Cardiac septum (tissue), 1 donor: ENCODE measurements at places on chromosomes 11 and 22. TPM values are rescaled to one million over a fixed set of nuclear protein-coding genes. Genes with fewer than 3 reads are reported as not detected.
A peak's percentile ranks its signal among the peaks of the same experiment; 100 is the strongest.

The MS4A1 gene
- not detected for total RNA-seq

The ZFTA gene
- total RNA-seq = 14.3 TPM

The BDNF gene
- 8.4 TPM for total RNA-seq

The RASD2 gene
- total RNA-seq = 3.5 TPM

The ARL2 gene
- 120 TPM for total RNA-seq

The CD248 gene
- total RNA-seq = 9.7 TPM

The C11orf98 gene
- total RNA-seq = 25.4 TPM

The OR51A7 gene
- not detected for total RNA-seq

The TLCD5 gene
- total RNA-seq = 16.6 TPM

GRCh38 chr22:27387561-27387960, 414.0 kb downstream of the MN1 start:
- DNase-seq = no peak

DNA sequence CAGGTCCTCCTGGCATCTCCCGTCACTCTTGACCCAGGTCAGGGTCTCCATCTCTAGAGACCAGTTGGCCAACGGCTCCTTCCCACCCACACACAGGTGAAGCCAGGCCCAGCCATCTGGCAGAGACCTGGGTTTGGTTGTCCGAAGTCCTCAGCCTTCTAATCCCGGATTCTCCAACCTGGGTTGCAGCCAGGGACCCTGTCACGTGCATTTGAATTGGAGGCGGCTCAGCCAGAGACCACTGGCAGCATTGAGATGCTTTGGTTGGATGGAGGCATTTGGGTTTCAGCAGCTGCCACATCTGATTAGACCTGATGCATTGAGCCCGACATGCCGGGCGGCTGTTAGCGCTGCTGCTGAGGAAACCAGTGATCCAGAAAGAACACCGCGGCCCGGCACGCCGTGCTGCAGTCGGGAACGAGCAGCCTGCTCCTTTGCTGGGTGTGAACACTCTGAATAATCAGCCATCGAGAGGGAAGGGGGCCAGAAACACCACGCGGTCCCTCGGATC, 163.2 kb downstream of the BRD1 start:
- DNase-seq = no peak

GRCh38 chr11:74723511-74723910, 7.7 kb downstream of the CHRDL2 start:
- no peak for DNase-seq

DNA sequence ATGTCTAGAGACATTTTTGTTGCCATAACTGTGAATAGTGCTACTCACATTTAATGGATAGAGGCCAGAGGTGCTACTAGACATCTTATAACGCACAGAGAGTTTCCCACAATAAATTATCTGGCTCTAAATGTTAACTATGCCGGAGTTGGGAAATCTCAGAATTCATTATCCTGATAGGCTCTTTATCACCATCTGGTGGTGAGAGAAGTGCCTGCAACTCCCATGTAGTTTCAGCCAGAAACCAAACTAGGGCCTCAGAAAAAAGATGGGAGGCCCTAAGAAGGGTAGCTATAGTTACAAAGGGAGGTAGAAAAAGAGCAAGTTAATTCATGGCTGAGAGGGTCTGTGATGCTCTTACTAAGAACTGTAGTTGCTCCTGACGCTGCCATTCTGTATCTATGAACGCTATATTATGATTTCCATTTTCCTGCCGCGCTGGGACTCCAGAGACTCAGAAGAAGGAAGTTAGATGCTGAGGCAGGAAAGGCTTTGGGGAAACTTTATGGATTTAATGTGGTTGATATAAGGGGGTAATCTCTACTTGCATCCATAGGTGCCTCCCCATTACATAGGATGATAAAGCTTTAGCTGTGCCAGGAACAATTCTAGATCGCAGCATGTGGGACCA, 22.9 kb upstream of the MRPL17 start:
- DNase-seq = no peak

- DNase-seq = no peak
Measured at GRCh38 chr11:111557425-111558111, 17.0 kb downstream of the LAYN start.

GRCh38 chr11:68471360-68472340, 11.1 kb downstream of the PPP6R3 start:
- DNase-seq = no peak

GRCh38 chr11:16784097-16784496, 45.6 kb downstream of the C11orf58 start:
- peak; percentile 57 for DNase-seq

DNA sequence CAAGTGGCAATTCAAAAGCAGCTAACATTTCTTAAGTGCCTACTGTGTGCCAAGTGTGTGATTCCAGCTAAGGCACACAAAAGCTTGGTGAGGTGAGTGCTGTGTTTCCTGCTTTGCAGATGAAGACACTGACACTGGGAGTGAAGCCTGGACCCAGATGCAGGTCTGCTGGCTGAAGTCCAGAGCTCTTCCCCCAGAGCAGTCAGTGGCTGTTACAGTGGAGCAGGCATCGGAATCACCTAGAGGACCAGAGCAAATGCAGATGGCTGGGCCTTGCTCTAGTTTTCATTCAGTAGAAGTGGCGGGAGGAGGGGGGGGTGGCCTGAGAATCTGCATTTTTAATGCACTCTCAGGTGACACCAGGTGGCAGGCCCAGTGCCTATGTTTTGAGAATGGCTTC, 342.3 kb downstream of the CADM1 start:
- no peak for DNase-seq

GRCh38 chr11:73400293-73400692, 24.1 kb downstream of the RELT start:
- peak; percentile 65 for DNase-seq

- DNase-seq = no peak
Measured at GRCh38 chr22:26708256-26709009, 51.0 kb downstream of the MIAT start.

- DNase-seq = no peak
Measured at GRCh38 chr22:20000246-20001081, 16.2 kb downstream of the ARVCF start.

DNA sequence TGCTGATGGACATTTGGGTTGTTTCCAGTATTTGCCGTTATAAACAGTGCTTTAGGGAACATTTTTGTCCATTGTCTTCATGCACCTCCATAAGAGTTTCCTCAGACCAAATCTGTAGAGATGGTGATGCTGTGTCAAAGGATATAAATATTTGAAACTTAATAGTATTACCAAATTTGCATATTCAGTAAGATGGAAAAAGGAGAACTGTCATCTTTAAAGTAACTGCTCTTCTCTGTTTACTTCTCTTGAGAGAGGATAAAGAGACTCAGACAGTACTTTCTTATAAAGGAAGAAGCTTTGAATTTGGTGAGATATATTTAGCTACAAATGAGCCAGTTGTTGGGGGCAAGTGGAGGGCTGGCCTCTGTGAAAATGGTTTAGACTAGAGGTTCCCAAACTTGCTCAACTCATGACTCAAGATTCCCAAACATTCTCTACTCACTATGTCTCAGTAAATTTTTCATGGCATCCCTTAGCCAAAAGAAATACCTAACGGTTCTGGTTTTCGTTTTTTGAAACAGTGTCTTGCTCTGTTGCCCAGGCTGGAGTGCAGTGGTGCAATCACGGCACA, 26.2 kb downstream of the SHISA8 start:
- DNase-seq = no peak

GRCh38 chr22:45673482-45674175, 2.0 kb downstream of the ATXN10 start:
- DNase-seq = no peak

- DNase-seq = no peak
Measured at GRCh38 chr11:73414977-73415651, 38.9 kb downstream of the RELT start.

DNA sequence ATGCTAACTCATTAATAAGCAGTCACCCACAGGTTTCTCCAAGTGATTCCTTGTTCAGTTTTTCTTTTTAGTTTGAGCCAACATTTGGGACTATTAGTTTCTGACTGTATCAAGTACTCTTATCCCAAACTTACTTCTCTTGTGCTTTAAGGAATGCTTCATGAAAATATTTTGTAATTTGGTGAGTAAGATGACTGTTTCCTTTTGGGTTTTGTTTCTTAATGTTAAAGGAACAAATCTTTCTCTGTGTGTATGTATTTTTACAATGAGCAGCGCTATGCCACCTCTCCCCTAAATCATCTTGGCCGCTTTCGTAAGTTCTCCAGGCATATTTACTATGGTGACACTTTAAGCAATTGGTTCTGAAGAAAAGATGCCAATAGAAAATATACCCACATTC, 72.4 kb downstream of the LDLRAD3 start:
- DNase-seq = no peak

- DNase-seq = no peak
Measured at GRCh38 chr11:95358511-95359340, 127.7 kb upstream of the SESN3 start.

- DNase-seq = no peak
Measured at GRCh38 chr11:45345491-45345890, 59.4 kb upstream of the SYT13 start.

GRCh38 chr11:27115051-27115650, 74.5 kb downstream of the BBOX1 start:
- no peak for DNase-seq

DNA sequence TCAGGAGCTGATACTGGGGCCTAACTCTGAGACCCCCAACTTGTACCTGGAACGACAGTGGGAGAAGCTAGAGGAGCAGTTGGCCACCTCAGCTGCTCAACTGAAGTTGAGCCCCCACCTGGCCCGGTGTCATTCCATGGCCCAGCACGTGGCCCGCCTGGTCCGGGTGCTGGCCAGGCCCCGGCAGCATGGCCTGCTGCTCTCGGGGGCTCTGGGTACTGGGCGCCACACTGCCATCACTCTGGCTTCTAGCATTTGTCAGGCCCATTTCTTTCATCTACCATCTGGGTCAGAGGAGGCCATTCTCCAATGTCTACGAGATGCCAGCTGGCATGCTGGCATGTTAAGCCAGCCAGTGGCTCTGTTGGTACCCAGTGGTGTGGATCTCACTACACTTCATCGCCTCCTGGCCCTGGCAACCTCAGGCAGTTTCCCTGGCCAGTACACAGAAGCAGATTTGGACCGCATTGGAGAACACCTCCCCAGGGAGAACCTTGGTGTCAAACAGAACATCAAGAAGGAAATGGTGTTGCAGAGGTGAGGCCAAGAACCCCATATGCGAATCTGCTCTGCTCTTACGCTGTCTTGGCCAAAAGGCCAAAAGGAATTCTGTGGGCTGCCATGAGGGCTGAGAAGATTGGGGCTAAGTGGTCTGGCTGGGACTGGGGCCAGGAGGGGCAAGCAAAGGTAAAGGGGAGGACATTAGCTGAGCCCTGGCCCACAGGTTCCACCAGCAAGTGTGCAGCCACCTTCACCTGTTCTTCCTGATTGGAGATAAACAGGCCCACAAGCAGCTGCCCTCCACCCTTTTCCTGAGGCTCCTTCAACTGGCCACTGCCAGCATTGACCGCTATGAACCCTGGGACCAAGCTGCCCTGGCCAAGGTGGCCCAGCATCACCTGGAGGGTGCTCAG, 45.4 kb downstream of the RRP8 start:
- no peak for DNase-seq

DNA sequence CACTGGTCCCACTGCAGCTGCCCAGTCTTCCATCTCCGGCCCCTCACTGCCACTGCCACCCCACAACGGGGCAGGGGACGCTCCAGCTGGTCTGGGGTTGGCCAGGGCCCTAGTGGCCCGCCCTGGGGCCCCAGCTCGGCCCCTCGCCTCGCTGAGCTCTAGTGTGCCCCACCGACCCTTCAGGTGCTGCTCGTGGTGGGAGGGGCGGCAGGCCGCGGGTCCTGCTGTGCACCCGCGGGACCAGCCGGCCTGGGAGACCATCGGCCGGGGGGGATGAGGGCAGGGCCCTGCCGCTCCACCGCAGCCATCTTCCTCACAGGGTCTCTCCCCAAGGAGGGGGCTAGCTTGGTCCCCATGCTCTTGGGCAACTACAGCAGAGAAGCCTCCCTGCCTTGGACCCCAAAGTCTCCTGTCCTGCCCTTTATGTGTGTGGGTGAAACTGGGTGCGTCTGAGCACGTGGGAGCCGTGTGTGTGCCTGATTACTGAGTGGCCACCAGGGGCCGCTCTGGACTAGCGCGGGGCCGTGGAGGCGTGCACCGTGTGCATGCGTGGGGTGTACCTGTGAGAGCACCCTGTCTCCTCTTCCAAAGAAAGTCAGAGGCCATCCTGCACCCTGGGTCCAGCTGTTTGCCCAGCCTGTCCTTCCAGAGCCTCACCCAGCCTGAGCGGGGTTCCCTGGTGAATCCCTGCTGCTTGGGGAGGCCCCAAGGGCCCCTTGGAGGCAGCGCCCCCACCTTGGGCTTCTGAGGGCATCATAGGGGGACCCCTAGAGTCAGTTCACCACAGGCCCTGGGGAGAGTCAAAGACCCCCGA, 6.0 kb upstream of the ACR start:
- peak; percentile 69 for DNase-seq

DNA sequence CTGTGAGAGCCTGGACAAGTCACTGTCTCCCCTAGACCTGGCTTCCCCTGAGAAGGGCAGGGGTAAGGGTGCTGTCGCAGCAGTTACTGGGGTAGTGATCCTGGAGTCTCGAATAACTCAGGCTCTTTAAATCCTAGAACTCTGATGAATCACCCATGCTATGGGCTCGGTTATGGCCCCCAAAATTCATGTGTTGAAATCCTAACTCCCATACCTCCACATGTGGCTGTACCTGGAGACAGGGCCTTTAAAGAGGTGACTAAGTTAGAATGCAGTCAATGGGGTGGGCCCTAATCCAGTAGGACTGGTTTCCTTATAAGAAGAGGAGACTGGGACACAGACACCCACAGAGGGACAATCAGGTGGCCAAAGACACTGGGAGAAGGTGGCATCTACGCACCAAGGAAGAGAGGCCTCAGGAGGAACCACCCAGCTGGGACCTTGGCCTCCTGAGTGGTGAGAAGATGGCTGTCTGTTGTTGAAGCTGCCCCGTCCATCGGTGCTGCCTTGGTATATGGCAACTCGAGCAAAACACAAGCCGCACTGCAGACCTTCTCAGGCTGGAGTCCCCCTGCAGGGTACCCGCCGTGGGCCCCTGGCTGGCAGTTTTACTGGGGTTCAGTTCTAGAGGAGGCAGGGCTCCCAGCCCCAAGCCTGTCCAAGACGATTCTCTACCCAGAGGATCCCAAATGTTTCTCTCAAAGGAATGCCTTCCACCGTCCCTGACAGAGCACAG, 48.8 kb upstream of the SHISAL1 start:
- DNase-seq = no peak
